Activated CD8-positive, alpha-beta T cell treated with anti-CD3 and anti-CD28 coated beads, Interleukin-2, amount 10 ng/mL, durations not matched to agents 7 days and 5 days (primary cell): ENCODE measurements at places on chromosomes 16 and 17. TPM values are rescaled to one million over a fixed set of nuclear protein-coding genes. Genes with fewer than 3 reads are reported as not detected.

DNA sequence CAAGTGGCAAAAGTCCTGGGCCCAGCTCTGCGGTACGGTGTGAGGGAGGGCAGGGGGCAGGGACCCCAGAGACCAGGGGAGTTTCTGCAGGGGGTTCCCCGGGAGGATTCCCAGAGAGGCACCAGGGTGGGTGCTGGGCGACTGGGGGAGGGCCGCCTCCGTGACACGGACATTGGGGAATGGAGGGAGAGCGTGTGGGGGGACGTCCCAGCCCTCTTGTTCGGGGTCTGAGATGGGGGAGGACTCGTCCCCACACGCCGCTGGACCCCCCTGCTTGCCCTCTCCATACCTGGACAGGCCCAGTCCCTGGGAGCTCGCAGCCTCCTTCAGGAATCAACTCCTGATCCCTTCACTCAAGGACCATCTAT lies 26.3 kb upstream of the C1QTNF8 start:
- no peaks in the 10 kb centered on the region for H3K36me3 ChIP-seq
- H3K27ac ChIP-seq: no peak overlapping the region
- DNase-seq: no peak
- no peak overlapping the region for H3K4me3 ChIP-seq
- no peaks in the 10 kb centered on the region for H3K27me3 ChIP-seq

- no peaks in the 10 kb centered on the region for H3K36me3 ChIP-seq
- peaks cover 21% of the 10 kb centered on the region for H3K27me3 ChIP-seq
- peak overlapping the region; percentile 54 for H3K4me3 ChIP-seq
- no peak for DNase-seq
- peaks cover 41% of the 10 kb centered on the region for H3K4me1 ChIP-seq
Measured at GRCh38 chr17:78343187-78343542, 16.7 kb downstream of the SOCS3 start.

GRCh38 chr17:44269535-44270240 lies 1.8 kb upstream of the SLC4A1 start:
- no peaks in the 10 kb centered on the region for H3K36me3 ChIP-seq
- peaks cover 4% of the 10 kb centered on the region for H3K27me3 ChIP-seq
- H3K27ac ChIP-seq: no peak overlapping the region
- peaks cover 5% of the 10 kb centered on the region for H3K4me1 ChIP-seq
- DNase-seq: no peak
- no peak overlapping the region for H3K4me3 ChIP-seq

DNA sequence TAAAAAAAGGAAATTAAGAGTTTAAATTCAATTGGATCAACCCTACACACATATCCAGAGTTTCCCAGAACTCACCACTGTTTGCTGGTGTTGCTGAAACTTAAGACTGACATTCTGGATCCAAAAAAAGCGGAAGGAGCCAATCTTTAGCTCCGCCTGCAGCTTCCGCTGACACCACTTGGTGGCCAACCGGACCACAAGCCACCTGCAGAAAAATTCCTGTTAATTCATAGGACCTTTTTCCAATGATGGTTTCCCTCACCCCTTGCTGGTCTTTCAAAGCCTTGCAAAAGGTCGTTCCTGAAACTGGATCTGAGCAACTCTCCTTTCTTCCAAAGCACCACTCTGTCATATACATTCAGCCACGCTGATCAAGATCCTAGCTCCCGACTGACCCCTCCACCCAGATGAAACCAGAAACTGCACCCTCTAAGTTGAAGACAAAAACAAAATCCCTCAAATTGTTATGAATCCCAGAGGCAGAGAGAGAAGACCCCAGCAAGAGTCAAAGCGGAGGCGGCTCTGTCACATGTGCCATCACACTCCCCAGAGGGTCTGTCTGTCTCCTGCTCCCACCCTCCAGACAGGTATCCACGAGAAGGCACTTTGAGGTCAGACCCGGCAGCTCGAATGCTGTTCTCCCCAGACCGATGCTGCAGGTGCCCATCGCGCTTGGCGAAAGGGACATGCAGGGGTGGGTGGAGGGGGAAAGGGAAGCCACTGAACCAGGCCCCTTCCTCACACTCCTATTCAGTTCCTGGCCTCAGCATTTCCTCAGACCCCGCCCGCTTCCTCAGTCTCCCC lies 773 bp downstream of the BLTP2 start:
- peak overlapping the region; percentile 87 for H3K4me3 ChIP-seq
- H3K36me3 ChIP-seq: peaks cover 60% of the 10 kb centered on the region
- peak overlapping the region; percentile 84 for H3K27ac ChIP-seq
- H3K4me1 ChIP-seq: peaks cover 39% of the 10 kb centered on the region
- peak; percentile 61 for DNase-seq

GRCh38 chr17:10118788-10119130 lies 79.6 kb downstream of the GAS7 start:
- DNase-seq: no peak
- no peaks in the 10 kb centered on the region for H3K27me3 ChIP-seq
- peak overlapping the region; percentile 74 for H3K27ac ChIP-seq
- H3K4me1 ChIP-seq: peaks cover 79% of the 10 kb centered on the region
- H3K36me3 ChIP-seq: peaks cover 3% of the 10 kb centered on the region

DNA sequence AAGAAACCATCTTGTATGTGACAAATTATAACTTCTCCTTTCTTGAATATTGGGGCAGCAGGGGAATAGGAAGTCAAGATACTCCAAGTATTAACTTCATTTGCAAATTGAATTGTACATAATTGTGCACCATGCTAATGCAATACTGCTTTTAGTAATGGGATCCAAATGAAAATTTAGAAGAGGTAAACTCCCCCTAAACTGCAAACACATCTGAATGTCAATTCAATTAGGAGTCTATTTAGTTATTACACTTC lies 4.5 kb downstream of the STAT5B start:
- H3K4me3 ChIP-seq: peak overlapping the region; percentile 74
- H3K27me3 ChIP-seq: no peaks in the 10 kb centered on the region
- no peak for DNase-seq
- peaks cover 16% of the 10 kb centered on the region for H3K36me3 ChIP-seq
- H3K27ac ChIP-seq: peak overlapping the region; percentile 83

The CRYM gene
- total RNA-seq: not detected

The TBC1D3E gene
- not detected for total RNA-seq

The SAMD14 gene
- 0.55 TPM for total RNA-seq

The CDC6 gene
- total RNA-seq: 110 TPM

The ZNF821 gene
- 3.7 TPM for total RNA-seq
